ENCODE measurements at places on chromosomes 13 and 19.
A peak's percentile ranks its signal among the peaks of the same experiment; 100 is the strongest.

DNA sequence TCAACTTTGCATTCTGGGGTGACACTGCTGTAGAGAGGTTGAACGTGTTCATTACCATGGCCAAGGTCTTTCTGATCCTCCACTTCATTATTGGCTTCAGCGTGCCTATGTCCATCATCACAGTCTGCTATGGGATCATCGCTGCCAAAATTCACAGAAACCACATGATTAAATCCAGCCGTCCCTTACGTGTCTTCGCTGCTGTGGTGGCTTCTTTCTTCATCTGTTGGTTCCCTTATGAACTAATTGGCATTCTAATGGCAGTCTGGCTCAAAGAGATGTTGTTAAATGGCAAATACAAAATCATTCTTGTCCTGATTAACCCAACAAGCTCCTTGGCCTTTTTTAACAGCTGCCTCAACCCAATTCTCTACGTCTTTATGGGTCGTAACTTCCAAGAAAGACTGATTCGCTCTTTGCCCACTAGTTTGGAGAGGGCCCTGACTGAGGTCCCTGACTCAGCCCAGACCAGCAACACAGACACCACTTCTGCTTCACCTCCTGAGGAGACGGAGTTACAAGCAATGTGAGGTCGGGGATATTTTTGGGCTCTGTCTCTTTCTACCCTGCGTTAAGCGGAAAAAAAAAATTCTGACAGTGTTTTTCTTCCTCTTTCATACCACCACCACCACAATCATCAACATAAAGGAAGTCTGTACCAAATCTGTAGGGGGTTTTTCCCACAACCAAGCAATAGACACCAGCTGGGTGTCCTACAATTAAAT, 29.5 kb downstream of the FPR3 start:
- no peak for DNase-seq

- no peak for DNase-seq
Observed at GRCh38 chr19:4199699-4200293, 17.3 kb downstream of the ANKRD24 start.

DNA sequence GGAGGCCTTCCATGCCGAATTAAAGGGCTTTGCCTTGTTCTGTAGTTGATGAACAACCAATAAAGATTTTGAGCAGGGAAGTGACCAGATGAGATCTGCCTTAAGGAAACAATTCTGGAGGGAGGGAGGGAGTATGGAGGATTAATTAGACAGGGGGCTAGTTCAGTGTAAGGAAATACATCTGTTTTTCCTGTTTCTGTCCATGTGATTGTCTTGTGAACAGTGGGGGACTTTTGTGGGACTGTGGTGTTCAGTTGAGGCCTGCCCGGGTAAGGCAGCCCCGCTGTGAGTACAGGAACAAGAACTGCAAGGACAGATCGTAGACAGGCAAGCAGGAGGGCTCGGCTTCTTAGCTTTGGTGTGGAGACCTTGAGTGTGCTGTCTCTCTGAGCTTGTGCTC, 59.0 kb downstream of the DGKH start:
- no peak for DNase-seq

DNA sequence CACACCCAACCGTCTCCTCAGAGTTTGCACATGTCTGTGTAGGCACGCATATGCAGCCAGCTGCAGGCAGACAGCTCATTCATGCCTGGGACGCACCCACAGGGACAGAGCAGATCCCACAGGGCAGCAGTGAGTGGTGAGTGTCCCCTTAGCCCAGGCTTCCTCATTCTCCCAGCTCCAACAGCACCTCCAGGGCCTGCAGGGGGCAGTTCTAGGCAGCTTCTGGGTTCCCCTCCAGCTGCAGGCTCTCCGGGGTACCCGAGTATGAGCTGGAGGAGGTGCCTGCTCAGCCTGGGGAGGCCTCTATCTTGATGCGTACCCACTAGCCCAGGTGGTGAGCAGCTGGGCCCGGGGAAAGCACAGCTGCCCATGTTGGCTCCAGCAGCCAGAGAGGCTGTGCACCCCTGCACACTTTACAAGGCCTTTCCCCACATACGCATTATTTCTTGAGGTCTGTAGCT, 1.3 kb upstream of the SHANK1 start:
- DNase-seq = no peak

DNA sequence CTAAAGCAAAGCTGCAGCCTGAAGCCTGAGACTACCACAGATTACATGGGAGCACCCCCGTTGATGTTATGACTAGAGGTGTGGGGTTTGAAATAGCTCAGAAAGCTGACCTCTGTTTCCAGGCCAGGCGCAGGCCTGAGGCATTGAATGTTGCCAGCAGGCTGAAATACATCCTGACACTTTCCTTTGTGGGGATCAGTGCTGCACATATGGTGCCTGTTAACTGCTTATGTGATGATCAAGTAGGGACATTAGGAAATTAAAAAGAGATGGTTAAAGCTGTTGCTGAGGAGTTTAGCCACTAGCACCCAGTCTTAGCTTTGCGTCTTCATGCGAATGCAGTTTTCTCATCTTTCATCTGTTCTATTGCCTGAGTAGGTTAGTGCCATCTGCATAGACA, 83.2 kb downstream of the CCNA1 start:
- no peak for DNase-seq

DNA sequence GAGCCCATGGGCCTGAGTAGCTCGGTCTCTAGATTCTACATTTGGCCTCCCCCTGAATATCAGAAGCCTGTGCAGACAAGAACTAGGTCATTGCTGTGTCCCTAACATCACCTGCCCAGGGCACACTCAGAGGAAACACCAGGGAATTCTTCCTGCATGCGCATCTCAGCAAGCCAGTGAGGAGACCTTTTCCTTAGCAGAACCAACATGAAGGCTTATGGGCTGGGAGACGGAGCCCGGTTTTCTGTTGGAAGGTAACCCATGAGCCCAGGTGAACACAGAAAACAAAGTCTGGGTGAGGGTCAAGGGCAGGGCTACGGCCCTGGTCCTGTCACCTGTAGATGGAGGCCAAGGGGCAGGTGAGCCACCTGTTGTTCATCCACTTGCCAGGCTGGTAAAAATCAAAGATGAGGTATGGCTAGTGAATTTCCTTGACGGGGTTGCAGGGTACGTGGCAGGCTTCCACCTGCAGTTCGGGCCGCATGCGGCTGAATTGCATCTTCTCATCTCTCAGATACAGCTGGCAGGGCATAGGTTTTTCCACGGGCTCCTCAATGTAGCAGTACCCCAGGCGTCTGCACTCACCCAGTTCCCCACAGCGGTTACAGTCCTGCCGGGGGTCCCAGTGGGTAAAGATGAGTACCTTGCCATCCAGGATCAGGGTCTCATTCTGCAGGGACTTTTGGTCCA, 3.6 kb upstream of the FAM187B start:
- DNase-seq = peak; percentile 64

GRCh38 chr19:43372462-43372861, 19.0 kb downstream of the CD177 start:
- no peak for DNase-seq

- no peak for DNase-seq
Observed at GRCh38 chr19:52492201-52492993, 35.1 kb upstream of the ZNF808 start.

DNA sequence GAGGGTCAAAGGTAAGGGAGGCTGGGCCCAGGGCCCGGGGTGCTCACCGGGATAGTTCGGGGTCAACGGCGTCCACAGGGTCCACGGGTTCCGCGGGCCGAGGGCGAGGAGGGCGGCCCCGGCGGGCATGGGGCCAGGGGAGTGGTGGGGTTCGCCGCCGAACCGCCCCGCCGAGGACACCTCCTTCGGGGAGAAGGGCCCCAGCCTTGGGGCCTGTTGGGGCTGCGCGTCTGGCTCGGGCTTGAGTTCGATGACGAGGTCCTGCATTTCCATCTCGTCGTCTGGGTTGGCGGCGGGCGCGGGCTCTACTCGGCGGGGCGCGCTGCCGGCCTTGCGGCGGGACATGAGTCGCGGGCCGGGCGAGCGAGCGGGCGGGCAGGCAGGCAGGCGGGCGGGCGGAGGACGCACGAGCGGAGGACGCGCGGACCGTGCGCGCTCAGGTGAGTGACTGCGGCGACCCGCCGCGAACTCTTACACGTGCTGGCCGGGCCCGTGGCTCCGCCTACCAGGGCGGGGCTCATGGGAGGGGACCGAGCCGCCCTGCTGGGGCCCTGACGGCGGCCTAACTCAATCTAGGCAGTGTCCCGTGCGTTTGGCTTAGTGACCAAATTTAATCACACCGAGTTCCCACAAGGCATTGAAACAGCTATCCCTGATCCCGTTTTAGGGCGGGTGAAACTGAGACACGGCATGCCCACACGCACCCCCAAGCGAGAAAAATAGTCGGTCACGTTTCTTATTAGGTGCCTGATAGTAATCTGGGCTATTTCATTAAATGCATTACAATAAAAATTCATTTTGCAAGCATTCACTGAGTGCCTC, at the start of gene ZNF296:
TSS of gene ZNF296 (minus strand) at position 450 of the 822 bp plus-strand sequence. CDS start at position 345, 105 bp downstream.
- no peak for DNase-seq

DNA sequence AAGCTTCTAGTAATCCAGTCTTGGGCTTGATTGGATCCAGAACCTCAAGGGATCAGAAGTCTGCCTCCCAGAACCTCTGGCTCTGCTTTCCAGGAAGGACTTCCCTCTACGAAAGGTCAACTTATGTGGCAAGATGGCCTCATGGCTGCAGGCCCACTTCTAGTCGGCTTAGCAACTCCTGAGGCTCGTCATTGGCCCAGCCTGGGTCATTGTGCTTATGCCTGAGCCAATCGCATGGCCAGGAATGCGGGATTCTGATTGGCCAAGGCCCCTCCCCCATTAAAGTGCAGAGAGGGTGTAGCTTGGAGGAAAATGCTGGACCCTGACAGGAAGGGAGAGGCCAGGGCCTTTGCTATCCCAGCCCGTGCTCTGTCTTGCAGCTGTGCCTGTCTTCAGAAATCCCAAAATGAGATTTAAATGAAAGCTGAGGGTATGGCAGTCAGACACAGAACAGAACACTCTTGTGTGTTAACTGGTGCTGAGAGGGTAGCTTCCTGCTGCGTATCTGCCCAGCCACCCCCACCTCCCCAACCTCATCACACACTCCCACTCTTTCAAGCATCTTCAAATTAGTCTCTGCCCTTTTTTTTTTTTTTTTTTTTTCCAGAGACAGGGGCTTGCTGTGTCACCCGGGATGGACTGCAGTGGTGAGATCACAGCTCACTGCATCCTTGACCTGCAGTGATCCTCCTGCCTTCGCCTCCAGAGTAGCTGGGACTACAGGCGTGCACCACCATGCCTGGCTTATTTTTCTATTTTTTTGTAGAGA, 5.5 kb upstream of the CCNE1 start:
- DNase-seq = no peak

- DNase-seq = no peak
Observed at GRCh38 chr13:106846571-106847448, 278.9 kb upstream of the ARGLU1 start.

DNA sequence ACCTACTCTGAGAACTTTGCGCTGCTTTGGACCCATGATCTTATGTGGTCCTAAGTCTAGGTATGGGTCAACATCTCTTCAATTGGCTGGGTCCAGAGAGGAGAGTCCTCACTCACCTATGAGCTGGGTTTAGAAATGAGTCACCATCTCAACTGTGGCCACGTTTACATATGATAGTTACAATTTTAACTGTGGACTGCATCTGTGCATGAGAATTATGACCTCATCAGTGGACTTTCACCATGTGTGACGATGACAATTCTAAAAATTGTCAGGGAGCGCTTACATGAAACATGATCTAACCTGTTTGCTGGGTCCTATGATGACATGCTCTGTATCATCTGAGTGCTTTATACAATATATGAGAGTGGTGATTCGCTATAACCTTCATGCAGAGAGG, 12.7 kb upstream of the ZNF724 start:
- DNase-seq = no peak

GRCh38 chr13:102726430-102726829, 31.6 kb upstream of the METTL21C start:
- no peak for DNase-seq

- DNase-seq = no peak
Observed at GRCh38 chr13:94617389-94618000, 15.8 kb downstream of the GPR180 start.
